ENCODE measurements at places on chromosomes 12 and 14. TPM values are rescaled to one million over a fixed set of nuclear protein-coding genes. Genes with fewer than 3 reads are reported as not detected.

DNA sequence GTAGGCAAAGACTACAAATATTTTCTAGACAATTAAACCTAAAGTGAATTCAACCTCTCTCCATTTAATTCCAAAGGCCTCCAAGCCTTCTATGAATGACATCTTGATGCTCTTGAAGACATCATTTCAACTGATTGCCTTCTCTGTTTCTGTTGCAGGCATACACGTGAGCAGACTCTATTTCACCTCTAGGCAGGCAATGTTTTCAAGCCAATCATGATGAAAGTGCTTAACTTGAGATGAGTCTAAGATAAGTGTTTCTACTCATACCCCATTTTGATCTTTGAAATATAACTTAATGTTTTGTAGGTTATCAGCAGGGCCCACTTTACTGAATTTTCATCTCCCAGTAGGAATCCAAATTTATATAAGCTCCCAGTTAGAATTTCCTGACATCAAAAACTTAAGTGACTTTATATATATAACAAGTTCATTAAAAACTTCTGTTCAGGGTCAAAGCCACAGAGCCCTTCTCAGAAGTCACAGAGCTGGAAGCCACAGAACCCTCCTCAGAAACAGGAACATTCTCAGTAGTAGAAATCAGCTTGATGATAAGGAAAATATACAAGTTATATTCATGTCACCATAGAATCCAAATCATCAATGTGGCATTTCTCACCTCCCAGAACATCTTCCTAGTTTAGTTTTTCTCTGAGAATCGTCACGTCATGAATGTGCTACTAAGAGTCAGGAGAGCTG lies 108.5 kb downstream of the PHLDA1 start:
- no peak for DNase-seq

- no peak for DNase-seq
These were observed 34.1 kb upstream of the ITPR2 start for GRCh38 chr12:26867080-26867479.

GRCh38 chr14:51880835-51881580 lies 20.6 kb downstream of the GNG2 start:
- peak; percentile 79 for DNase-seq

- DNase-seq, result no peak
These were observed 438.9 kb downstream of the NAV3 start for GRCh38 chr12:78269620-78270019.

DNA sequence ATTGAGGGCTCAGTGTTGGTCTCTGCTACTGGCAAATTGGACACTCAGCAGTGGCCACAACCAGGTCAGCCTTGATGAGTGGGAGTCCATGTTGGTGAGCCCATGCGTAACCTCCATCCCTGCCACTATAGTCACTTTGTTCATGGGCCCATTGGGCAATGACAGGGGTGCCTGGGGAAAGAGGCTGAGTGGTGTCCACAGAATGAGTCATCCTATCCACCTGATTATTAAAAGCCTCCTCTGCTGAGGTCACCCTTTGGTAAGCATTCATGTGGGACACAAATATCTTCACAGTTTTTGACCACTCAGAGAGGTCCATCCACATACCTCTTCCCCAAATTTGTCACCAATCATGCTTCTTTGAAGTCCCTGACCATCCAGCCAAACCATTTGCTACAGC lies 50.0 kb downstream of the FIGNL2 start:
- DNase-seq, result peak; percentile 35

MIP gene
- total RNA-seq, result not detected

- peak; percentile 31 for DNase-seq
These were observed 305.6 kb downstream of the RPAP3 start for GRCh38 chr12:47400266-47400665.

GRCh38 chr14:85991156-85991555 lies 461.2 kb downstream of the FLRT2 start:
- peak; percentile 3 for DNase-seq

Data from GM23248 (cell line).